Activated CD8-positive, alpha-beta memory T cell treated with anti-CD3 and anti-CD28 coated beads, Interleukin-2, amount 10 ng/mL, durations not matched to agents 7 days and 5 days (primary cell): ENCODE measurements at places on chromosomes 4 and X. TPM values are rescaled to one million over a fixed set of nuclear protein-coding genes. Genes with fewer than 3 reads are reported as not detected.

GRCh38 chrX:41348551-41348950, 14.6 kb downstream of the DDX3X start:
- DNase-seq, result no peak
- H3K4me3 ChIP-seq, result no peak overlapping the region
- peaks cover 44% of the 10 kb centered on the region for H3K36me3 ChIP-seq
- H3K27me3 ChIP-seq, result no peaks in the 10 kb centered on the region

DNA sequence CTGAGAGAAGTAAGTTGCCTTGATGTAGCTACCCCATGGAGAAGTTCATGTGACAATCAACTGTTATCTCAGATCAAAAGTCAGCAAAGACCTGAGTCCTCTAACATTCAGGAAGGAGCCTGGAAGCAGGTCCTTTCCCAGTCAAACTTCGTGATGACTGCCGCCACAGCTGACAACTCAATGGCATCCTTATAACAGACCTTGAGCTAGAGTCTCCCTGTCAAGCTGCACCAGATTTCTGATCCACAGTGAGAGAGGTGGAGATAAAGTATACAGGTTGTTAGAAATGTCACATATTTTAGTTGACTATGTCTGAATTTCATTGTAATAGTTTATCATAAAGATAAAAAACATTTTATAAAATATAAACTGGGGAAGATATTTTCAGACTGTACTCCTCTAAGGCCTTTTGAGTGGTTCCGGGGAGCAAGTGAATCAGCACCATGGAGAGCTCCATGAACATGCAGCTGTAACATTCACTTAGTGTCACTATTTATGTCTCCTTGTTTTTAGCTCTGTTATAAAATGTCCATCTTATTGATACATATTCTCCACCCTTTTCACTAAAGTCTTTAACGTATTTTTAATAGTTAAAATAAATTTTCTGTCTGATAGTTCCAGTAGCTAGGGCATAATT, 1653.5 kb upstream of the AGA start:
- DNase-seq, result no peak
- no peak overlapping the region for H3K4me3 ChIP-seq

- peaks cover 48% of the 10 kb centered on the region for H3K27me3 ChIP-seq
- DNase-seq, result no peak
- no peak overlapping the region for H3K27ac ChIP-seq
- no peaks in the 10 kb centered on the region for H3K36me3 ChIP-seq
- H3K4me3 ChIP-seq, result no peak overlapping the region
Observed at GRCh38 chr4:48022192-48022799, 5.7 kb downstream of the NIPAL1 start.

DNA sequence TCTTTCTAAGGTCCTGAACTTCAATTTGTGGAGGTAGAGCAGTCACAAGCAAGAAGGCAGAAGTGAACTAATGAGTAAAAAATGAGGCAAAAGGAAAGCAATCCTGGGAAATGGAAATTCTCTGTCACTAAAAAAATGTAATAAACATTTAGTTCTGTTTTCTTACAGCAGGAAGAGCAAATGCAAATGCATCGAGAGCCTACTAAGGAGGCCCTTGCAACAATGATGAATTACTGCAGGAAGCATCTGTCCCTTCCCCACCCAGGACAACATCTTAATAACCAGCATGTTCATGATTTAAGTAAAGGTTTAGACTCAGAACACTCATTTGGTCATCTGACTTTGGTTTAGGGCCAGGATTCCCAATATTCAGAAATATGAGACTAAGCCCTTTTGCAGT, 341.4 kb upstream of the NOCT start:
- DNase-seq, result no peak
- H3K27ac ChIP-seq, result no peak overlapping the region
- H3K36me3 ChIP-seq, result no peaks in the 10 kb centered on the region

DNA sequence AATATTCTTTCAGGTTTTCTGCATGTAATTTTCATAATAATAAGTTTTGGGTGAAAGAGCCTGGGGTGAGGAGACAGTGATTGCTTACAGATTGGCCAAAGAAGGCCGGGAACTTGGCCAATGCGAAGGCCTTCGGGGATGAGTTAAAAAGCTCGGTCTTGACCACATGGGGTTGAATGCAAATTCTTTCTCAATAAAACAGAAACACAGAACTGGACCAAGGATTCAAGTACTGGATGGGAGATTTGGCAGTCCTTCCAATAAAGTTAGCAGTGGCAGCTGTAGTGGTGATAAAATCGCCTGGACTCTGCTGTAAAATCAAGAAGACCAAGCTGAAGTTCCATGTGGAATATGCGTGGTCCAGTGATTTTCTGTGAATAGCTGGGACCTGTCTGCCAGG, 282.2 kb upstream of the KLF3 start:
- no peaks in the 10 kb centered on the region for H3K4me1 ChIP-seq
- DNase-seq, result no peak
- no peak overlapping the region for H3K4me3 ChIP-seq
- H3K27ac ChIP-seq, result no peak overlapping the region
- peaks cover 2% of the 10 kb centered on the region for H3K27me3 ChIP-seq
- H3K36me3 ChIP-seq, result no peaks in the 10 kb centered on the region

DNA sequence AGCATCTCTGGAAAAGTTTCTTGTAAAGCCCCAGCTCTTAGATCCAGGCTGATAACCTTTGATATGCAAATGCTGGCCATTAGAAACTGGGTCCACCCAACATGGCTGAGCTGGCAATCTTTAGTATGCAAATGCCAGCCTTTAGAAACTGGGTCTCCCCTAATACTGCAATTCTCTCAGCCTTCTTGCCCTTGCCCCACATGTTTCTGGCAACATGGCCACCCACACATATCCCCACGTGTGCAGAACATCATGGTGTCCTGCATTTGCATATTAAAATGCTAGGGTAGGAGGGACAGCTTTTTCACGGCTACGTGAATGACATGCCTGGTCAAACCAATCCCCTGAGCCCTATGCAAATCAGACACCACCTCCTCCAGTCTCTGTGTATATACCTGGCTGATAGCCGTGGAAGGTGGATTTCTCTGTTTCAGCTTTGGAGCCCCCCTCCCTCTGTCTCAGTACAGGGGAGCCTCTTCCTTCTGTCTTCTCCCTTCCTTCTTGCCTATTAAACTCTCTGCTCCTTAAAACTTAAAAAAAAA, 344.0 kb upstream of the NWD2 start:
- no peak for DNase-seq
- H3K36me3 ChIP-seq, result no peaks in the 10 kb centered on the region
- H3K27me3 ChIP-seq, result no peaks in the 10 kb centered on the region
- H3K4me1 ChIP-seq, result no peaks in the 10 kb centered on the region

DNA sequence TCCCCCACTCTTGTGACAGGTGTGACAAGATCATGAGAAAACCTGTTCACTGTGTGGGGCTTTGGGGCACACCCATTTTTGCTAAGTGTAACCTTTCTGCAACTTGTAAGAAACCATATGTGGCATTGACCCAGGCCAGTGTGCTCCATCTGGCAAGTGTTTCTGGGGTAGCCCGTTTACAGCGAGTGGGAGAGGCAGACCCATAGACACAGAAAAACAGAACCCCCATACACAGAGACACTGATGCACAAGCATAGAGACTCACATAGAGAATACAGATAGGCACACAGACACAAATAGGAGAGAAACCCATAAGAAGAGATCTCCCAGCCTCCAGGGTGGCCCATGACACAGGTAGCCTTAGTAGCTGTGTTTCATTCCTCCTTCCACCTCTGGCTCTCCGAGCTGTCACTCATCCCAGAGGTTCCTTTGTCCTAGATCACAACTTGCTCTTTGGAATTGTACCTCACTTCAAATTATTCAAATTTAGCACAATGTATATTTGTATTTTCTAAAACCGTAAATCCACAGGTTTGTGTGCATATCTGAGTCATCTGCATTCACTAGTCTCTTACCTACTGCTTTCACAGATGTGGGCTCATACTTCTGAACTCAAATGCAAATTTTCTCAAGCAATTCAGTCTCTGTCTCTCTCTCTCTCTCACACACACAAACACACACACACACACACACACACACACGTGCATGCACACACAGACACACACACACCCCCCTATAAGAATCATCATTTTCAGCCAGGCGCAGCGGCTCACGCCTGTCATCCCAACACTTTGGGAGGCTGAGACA, 114.4 kb downstream of the SH3KBP1 start:
- peak overlapping the region; percentile 51 for H3K4me3 ChIP-seq
- peak overlapping the region; percentile 91 for H3K27ac ChIP-seq
- H3K4me1 ChIP-seq, result peaks cover 71% of the 10 kb centered on the region
- no peak for DNase-seq

GRCh38 chr4:107034996-107035818, 906 bp downstream of the DKK2 start:
- no peak overlapping the region for H3K27ac ChIP-seq
- DNase-seq, result no peak
- no peak overlapping the region for H3K4me3 ChIP-seq
- peaks cover 59% of the 10 kb centered on the region for H3K27me3 ChIP-seq

DNA sequence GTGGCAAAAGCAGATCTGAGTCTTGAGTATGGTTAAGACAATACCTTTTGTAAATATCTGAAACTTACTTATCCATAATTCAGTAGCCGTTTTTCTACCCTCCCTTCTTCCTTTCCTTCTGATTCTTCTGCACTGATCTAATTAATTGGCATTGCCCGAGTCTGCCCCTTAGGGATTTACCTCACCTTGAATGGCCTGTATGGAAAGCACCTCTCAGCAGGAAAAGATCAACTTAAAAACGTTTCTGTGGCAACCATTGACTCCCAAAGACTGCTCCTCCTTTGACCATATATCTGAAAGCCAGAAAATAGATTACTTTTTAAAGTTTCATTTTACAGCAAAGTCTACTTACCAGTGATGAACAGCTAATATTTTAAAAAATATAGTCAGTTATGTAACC, 496.5 kb upstream of the LCORL start:
- H3K27me3 ChIP-seq, result no peaks in the 10 kb centered on the region
- no peak overlapping the region for H3K4me3 ChIP-seq
- no peaks in the 10 kb centered on the region for H3K36me3 ChIP-seq
- H3K4me1 ChIP-seq, result no peaks in the 10 kb centered on the region

- no peaks in the 10 kb centered on the region for H3K4me1 ChIP-seq
- DNase-seq, result no peak
- no peak overlapping the region for H3K4me3 ChIP-seq
Observed at GRCh38 chr4:138086611-138087041, 155.5 kb downstream of the SLC7A11 start.

- H3K4me3 ChIP-seq, result no peak overlapping the region
- H3K4me1 ChIP-seq, result peaks cover 17% of the 10 kb centered on the region
- no peaks in the 10 kb centered on the region for H3K27me3 ChIP-seq
- peak overlapping the region; percentile 85 for H3K27ac ChIP-seq
- peaks cover 8% of the 10 kb centered on the region for H3K36me3 ChIP-seq
- no peak for DNase-seq
Observed at GRCh38 chrX:12843061-12843667, 23.7 kb upstream of the TLR7 start.

GRCh38 chrX:9330249-9330982, 134.4 kb upstream of the TBL1X start:
- DNase-seq, result no peak
- H3K4me1 ChIP-seq, result peaks cover 12% of the 10 kb centered on the region
- H3K36me3 ChIP-seq, result no peaks in the 10 kb centered on the region
- H3K27me3 ChIP-seq, result peaks cover 7% of the 10 kb centered on the region

GRCh38 chr4:159096434-159096833, 6.4 kb upstream of the RAPGEF2 start:
- peaks cover 1% of the 10 kb centered on the region for H3K36me3 ChIP-seq
- H3K27me3 ChIP-seq, result no peaks in the 10 kb centered on the region
- H3K4me3 ChIP-seq, result no peak overlapping the region

Gene SMIM31
- total RNA-seq, result not detected

Gene HSFX1
- total RNA-seq, result 0.80 TPM

Gene REPS2
- not detected for total RNA-seq

Gene PLP1
- not detected for total RNA-seq

Gene SUPT20HL1
- not detected for total RNA-seq

Gene DGKK
- total RNA-seq, result not detected

Gene NDST4
- total RNA-seq, result not detected
